ENCODE measurements at places on chromosomes 5 and 9. TPM values are rescaled to one million over a fixed set of nuclear protein-coding genes. Genes with fewer than 3 reads are reported as not detected.

Gene SMIM33
- not detected for total RNA-seq

Gene PTGER4
- 441 TPM for total RNA-seq

Gene TMEM171
- not detected for total RNA-seq

Gene CDC20B
- total RNA-seq = not detected

Gene EIF4E1B
- 0.10 TPM for total RNA-seq

Gene SLC45A2
- total RNA-seq = under 0.01 TPM

Gene PCDHB16
- total RNA-seq = not detected

Gene FLT4
- 1.3 TPM for total RNA-seq
